ENCODE measurements at places on chromosomes 11 and 22.

DNA sequence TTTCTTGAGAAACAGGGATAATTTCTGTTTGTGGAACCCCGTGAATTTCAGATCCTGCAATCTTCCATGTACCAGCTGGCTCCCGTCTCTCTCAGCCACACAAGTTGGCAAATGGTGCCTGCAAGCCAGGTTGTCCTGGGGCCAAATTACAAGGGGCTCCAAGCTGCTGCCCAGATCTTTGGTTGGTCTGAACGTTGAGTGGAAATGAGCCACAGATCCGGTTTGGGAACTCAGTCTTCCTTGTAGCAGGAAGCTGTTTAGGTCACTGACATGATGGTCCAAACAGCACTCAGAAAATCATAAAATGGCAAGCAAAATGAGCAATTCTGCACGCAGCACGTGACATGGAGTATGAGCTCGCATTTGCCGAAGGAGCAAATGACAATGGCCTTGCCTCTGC is 1496.4 kb downstream of the TBC1D22A start:
- no peak for DNase-seq

DNA sequence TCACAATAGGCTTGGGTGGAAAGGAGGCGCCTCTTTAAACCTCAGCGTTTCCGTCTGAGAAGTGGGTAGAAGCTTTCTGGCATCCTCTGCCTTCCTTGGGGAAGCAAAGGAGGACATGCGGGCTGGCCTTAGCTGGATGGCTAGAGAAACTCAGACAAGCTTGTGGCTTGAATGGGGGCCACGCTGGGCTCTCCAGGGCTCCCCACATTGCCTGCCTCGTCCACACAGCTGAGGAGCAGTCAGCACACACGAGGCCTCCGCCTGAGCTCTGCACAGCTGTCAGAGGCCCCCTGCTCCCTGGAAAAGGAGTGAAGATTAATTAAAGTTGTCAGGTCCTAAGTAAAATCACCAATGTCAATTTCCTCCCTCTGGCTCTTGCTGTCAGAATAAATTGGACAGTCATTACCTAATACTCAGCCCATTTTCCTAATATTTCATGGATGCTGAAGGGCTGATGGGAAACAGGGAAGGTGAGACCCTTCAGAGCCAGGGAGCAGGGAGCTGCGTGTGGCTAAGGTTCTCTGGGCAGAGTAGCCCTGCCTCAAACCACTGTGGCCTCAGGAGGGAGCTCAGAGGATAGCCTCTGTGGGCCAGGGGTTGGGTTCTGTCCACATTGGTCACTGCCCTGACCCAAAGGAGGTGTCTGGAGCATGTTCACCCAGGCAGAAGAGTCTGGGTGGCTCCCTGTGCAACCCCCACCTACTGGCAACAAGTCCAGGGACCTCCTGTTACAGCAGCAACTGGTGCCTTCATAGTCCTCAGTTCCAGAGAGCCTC is 118.3 kb upstream of the CD82 start:
- no peak for DNase-seq

DNA sequence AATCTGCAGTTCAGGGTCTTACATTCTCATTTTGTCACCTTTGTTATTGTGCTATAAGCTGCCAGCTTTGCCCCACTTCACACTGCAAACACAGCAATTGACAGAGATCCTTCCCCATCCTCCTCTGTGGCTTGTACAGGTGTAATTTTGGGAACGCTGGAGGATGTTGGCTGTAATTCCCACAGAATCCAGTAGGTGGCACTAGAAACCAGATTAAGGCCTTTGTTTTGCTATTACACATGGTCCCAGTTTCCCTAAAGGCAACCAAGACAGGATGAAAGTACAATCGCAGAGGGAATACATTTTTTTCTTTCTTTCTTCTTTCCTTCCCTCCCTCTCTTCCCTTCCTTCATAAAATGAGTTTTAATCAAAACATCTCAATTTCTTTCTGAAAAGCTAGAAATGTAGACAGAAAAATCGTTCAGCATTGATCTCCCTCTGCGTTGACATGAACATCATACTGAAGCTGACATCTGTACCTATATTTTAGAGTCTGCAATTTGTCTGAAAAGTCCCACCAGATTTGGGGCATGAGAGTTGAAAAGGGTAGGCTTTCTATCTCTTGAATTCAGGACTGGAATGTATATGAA is 21.3 kb upstream of the NELL1 start:
- DNase-seq = peak; percentile 44

DNA sequence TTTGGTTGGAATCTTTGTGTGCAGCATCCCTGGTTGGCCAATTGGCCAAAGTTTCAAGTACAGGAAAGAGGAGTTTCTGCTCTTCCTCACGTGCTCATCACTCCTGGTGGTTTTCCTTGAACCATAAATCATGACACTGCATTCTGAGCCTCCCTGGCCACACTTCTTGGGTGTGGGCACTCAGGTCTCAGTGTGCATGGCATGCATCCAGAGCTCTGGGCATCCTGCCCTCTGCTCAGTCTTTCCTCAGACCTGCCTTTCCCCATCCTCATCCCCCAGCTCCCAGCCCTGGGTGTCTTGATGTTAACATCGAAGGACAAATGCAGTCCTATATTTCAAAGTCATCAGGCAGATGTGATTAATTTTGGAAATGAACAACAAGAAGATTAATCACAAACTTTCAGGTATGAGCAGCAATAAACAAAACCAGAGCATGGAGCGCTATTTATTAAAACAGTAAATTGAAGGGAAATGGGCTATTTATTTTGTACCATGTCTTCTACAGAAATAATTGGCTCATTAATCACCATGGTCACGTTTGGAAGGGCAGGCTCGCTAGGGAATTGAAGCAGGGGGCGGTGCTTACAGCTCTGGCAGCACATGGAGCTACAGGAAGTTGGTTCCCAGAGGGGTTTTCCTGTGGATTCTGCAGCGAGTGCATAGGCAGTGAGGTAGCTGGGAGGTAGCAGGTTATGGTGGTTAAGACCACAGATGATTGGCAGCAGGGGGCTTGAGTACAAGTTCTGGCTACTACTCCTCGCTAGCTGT is 89.6 kb downstream of the CSNK2A3 start:
- DNase-seq = no peak

DNA sequence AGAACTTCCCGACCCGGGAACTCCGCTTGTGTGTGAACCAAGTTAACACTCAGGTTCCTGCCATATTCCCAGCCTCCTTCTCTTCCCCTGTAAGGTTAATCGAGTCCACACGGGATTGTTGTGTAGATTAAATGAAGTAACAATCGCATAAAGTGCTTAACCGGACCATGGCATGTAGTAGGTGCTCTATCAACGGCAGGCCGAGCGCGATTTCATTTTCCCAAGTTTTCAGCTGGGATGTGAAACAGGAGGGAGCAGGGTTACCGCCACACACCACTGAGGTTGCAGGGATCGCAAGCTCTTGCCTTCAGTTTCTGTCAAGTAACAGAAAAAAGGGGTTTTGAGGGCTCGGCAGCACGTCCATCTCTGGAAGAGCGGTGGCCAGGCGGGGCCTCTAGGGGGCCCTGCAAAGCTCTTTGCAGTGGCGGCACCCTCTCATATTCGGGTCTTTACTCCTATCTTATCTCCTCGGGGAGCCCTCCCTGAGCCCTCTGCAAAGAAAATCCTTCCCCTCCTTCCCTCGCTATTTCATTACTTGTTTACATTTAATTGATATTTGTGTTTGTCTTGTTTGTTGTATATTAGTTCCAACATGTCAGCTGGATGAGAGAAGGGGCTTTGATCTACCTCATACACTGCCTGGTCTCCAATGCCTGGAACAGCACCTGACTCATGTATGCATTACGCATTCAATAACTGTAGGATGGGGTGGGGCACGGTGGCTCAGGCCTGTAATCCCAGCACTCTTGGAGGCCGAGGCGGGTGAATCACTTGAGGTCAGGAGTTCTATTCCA is 816 bp upstream of the PLEKHA7 start:
- DNase-seq = peak; percentile 28

- DNase-seq = no peak
These were observed 3.5 kb upstream of the IFITM3 start for GRCh38 chr11:324156-324555.

DNA sequence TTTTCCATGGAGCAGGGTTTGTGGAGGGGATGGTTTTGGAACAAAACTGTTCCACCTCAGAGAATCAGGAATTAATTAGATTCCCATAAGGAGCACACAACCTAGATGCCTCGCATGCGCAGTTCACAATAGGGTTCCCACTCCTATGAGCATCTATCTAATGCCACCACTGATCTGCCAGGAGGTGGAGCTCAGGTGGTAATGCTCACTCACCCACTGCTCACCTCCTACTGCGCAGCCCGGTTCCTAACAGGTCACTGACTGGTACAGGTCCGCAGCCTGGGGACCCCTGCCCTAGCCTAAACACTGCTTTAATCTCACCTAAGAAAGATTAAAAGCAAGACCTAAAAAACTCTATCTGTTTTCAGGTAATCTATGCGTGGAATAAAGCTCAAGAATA is 553.0 kb downstream of the JRKL start:
- DNase-seq = no peak

GRCh38 chr22:49333206-49333605 is 494.5 kb downstream of the BRD1 start:
- DNase-seq = no peak

DNA sequence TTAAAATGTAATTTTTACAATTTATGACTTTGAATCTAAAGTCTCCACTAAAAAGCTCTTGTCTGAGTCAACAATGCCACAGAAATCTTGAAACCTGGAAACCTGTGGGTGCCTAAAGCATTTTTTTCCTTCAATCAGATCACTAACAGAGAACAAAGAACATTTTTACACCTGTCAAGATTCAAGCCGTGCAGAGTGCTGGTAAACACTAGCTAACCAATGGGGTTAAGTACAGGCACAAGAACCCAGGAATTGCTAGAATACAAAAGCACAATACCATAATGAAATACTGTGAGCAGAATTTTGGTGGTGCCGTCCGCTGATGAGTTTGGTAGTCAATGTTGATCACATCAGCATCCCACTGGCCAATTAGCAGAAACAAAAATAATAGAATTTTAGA is 380.3 kb upstream of the PITPNB start:
- no peak for DNase-seq

DNA sequence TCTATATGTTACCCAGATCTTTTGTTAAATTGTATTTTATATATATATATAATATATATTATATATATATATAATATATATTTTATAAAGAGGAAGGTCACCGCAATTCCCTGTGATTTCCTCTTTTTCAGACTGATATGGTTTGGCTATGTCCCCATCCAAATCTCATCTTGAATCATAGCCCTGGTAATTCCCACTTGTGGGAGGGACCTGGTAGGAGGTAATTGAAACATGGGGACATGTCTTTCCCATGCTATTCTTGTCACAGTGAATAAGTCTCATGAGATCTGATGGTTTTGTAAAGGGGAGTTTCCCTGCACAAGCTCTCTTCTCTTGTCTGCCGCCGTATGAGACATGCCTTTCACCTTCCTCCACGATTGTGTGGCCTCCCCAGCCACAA is 157.6 kb downstream of the RAB38 start:
- DNase-seq = no peak

- no peak for DNase-seq
These were observed 391.3 kb downstream of the JRKL start for GRCh38 chr11:96781082-96781481.

- no peak for DNase-seq
These were observed 13.3 kb downstream of the SMCO4 start for GRCh38 chr11:93529707-93530467.

DNA sequence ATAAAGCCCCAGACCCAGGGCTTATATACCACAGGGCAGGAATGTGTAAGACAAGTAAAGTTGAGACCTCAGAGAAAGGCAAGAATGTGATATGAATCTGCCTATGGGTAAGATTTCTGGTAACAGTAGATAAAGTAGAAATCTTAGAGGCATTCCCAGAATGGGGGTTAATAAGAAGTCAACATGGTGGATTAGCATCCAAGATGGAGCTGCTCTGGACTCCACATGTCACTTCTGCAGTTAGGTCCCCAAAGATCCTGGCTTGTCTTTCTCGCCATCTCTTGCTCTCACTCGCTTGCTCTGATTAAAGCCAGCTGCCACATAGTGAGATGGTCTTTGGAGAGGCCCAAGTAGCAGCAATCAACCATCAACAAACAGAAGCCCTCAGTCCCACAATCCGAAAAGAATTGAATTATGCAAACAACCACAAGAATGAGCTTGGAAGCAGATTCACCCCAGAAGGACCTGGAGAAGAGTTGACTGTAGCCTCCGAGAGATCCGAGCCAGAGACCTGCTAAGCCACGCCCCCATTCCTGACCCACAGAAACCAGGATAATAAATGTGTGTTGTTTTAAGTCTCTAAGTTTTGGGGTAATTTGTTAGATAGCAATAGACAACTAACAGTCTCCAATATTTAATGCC is 5.4 kb upstream of the C11orf86 start:
- no peak for DNase-seq

DNA sequence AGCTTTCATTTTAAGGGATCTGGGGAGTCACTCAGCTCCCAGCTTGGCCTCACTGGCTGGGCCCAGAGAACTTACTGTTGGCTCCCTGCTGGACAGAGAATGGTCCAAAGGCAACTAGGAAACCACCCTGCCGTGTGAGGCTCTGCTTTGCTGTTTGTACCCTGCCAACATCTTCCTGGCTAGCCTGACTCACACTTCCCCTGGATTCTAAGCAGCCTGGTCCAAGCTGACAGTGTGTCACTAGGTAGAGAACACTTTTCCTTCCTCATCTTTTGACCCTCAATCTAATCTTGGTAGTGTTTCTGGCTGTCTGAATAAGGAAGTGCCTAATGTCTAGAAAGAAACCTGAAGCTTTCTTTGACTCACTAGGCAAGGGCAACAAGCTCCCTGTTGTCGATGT is 76.7 kb downstream of the FAR1 start:
- no peak for DNase-seq

DNA sequence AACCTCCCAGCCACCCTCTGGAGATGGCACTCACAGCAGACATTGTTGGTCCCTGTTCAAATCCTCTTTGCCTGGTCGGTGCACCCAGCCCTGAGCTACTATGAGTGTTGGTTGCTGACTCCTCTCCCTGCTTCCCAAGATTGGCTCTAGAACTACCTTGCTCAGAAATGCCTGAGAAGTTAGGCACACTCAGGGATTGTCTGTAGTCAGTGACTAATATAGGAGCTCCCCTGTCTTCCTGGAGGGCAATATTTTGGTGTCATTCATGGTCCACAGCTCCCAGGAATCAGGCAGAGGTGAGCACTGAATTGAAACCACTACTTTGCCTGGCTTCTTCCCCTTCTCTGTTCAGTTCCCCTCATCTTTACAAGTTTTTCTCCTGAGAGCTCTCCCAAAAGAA is 325.9 kb downstream of the MIAT start:
- no peak for DNase-seq

DNA sequence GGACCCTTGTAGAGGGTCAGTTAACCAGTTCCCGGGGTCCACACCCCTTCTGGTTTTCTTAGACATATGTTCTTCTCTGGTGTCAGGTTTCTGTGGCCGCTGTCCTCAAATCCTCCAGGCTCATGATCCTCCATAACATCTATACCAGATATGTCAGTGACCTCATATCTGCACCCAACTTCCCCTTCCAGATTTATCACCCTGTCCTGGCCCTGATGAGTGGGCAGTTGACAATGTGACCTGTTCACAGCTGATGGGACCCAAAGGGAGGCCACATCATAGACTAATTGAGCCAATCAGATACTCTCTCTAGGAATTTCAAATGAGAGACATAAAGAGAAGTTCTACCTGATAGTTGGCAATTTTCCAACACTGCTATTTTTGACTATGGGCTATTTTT is 5.1 kb downstream of the DKK3 start:
- DNase-seq = no peak

- no peak for DNase-seq
These were observed 26.0 kb downstream of the PARVG start for GRCh38 chr22:44206696-44207095.

GRCh38 chr11:40027720-40028119 is 1431.7 kb downstream of the LRRC4C start:
- DNase-seq = no peak

GRCh38 chr11:129192150-129192549 is at the start of gene ARHGAP32:
Gene ARHGAP32 (minus strand): TSS chr11:129192325. CDS start chr11:129192198, 127 bp downstream.
- DNase-seq = no peak

All from activated naive CD8-positive, alpha-beta T cell treated with anti-CD3 and anti-CD28 coated beads, Interleukin-2, amount 50 U/mL, for 24 hours (primary cell).